ENCODE measurements at places on chromosomes 7 and 10. TPM values are rescaled to one million over a fixed set of nuclear protein-coding genes. Genes with fewer than 3 reads are reported as not detected.

The TRIM74 gene
- not detected for total RNA-seq

The TUBB8 gene
- not detected for total RNA-seq

The CRHR2 gene
- total RNA-seq: not detected

The EBLN1 gene
- not detected for total RNA-seq

The SPDYE9 gene
- not detected for total RNA-seq

The HACD1 gene
- total RNA-seq: 30.0 TPM

The CBLL1 gene
- total RNA-seq: 17.6 TPM

The TAF5 gene
- 4.8 TPM for total RNA-seq

The SMKR1 gene
- total RNA-seq: not detected

The PRPS1L1 gene
- not detected for total RNA-seq

The PITX3 gene
- total RNA-seq: not detected

The ANKRD30A gene
- not detected for total RNA-seq

The SPDYE6 gene
- total RNA-seq: not detected
